ENCODE measurements at places on chromosomes 11 and 22.

GRCh38 chr11:19905280-19905853 is 192.7 kb downstream of the NAV2 start:
- DNase-seq: no peak

- DNase-seq: no peak
Observed at GRCh38 chr11:74770456-74770855, 21.8 kb downstream of the RNF169 start.

DNA sequence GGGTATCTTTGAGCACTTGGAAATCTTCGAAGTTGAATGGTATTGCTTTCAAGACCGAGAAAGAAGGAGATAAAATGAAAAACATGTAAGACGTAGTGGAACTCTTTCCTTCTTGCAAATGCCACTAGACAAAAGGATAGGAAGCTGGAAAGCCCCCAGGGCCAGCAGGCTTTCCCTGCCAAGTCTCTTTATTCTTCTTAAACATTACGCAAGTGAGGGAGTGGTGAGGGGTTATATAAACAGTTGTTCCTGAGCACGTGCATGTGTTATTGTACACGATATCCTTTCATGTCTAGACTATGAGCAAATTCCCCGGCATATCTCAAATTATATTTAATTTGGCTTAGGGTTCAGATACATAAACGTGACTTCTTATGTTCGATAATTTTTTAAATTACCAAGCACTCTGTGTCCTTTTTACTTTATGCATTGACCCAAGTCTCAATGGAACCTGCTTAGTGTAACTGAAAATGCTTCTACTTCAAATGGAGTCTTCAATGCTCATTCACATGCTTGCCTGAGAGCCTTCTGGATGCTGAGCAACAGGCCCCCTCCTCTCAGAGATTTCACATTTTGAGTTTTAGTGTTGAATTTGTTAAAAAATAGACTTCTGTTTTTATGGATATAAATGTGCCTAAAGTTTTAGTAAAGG is 59.0 kb downstream of the PPP2R1B start:
- no peak for DNase-seq

- DNase-seq: no peak
Observed at GRCh38 chr22:30420347-30421125, 5.0 kb upstream of the MTFP1 start.

DNA sequence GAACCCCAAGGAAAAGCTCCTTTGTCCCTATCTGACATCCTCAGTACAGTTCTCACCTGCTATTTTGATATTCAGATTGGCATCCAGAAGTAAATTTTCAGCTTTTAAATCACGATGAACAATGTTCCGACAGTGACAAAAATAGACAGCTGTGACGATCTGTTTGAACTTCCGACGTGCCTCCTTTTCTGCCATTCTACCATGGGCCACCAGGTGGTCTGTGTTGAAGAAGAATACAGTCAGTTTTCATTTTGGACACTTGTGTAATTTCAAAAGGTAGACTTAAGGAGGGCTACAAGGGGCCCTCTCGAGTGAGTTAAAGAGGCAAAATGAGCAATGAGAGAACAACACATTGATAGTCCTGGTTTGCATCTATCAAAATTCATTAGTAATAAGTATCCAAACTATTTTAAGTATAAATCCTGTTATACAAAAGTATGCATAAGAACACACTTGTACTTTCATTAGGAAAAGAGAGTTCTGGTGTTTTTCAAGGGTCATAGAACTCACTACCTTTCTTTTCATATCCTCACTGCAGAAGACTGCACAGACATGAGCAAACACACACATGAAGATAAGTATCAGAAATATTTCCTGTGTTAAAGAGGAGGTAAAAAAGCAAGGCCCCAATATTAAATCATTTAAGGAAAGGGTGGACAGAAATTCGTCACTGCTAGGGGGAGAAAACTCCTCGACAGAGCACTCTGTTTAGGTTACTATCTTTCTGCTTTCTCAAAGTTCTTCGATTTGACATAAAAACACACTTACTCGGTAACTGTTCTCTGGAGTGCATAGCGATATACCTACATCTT is 89.9 kb upstream of the APOA1 start:
- no peak for DNase-seq

- DNase-seq: no peak
Observed at GRCh38 chr22:30947816-30948454, 20.6 kb downstream of the MORC2 start.

DNA sequence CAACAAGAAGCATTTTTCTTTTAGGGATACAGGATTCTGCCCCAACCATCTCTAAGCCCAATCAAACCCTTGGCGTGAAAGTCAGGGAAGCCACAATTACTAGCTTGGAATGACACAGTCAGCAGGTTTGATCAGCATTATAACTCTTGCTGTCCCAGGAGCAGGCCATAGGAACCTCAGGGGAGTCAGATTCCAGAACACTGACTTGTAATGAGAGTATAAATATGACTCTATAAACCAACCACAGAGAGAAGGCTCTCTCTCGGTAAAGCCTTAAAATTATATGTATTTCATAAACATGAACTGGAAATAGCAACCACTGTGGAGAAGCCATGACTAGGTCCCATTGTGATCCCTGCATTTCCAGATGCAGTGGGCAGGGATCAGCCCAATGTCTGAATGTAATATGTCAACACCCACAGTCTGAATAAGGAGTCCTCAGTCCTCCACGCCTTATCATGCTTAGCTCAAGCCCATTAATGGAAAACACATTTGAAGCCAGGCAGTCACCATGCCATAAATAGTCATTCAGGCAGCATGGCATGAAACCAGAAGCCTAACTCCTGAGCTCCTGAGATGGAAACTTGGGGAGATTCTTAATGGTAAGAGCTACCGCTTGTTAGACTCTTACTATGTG is 99.1 kb upstream of the MTNR1B start:
- no peak for DNase-seq

DNA sequence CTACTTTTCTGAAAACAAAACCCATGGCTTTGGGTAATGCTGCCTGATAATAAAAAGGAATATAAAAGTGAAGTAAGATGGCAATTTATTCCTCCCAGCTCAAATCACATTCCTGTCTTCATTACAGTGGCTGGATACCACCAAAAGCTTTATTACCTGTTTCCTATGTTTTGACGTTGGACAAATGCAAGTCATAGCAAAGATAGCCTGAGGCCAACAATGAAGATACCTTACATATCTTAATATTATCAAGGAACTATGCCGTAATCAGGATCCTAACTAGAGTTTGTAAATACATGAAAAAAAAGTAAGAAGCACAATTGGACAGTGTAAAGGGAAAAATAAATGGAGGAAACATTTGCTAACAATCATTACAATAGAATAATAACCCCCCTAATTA is 202.4 kb downstream of the SOX6 start:
- DNase-seq: no peak

- DNase-seq: peak; percentile 62
Observed at GRCh38 chr11:78961247-78961646, 386.6 kb upstream of the NARS2 start.

GRCh38 chr22:20064140-20064480 is 15.9 kb upstream of the DGCR8 start:
- no peak for DNase-seq

- peak; percentile 80 for DNase-seq
Observed at GRCh38 chr22:31857247-31857646, 87.1 kb upstream of the YWHAH start.

- DNase-seq: no peak
Observed at GRCh38 chr11:98027652-98028051, 993.1 kb upstream of the CNTN5 start.

DNA sequence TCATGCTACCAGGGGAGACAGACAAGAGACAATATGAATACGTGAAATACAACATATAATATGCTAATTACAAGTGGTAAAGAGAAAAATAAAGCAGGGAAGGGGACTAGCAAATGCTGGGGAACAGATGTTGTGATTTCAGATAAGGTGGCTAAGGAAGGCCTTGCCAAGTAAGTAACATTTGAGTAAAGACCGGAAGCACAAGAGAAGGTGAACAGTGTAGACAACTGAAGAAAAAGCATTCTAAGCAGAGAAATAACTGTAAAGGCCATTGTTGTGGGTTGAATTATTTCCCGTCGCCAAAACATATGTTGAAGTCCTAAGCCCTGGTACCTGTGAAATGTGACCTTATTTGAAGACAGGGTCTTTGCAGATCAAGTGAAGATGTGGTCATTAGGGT is 63.7 kb upstream of the EED start:
- DNase-seq: no peak

DNA sequence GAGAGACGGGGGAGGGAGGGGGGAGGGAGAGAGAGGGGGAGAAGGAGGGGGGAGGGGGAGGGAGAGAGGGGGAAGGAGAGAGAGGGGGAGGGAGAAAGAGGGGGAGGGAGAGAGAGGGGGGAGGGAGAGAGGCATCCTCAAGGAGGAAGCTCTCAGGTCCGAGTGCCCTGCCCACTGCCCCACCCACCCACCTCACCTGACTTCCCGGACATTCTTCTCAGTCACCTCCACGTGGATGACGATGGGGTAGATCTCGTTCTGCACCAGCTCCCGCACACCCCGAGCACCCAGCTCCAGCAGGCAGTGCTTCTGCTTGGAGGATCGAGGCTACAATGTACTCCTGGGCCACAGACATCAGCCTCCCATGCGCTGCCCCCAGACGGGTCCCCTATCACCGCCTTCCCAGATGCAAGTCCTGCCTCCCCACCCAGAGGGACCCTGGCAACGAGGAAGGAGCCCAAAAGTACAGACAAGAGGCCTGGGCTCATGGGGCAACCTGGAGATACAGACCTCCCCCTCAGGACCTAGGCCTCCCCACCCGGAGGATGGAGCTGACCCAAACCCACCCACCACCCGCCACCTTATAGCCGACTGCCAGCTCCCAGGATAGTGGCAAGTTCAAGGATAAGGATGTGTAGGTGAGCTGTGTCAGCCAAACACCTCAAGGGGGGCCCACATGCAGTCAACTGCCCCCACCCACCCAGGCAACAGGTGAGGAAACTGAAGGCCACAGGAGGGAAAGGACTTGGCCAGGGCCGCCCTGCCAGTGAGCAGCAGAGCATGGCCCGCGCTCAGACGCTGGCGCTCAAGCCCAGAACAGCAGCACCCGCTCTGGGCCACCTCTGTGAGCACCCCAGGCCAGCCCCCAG is 5.6 kb upstream of the MFNG start:
- DNase-seq: no peak

GRCh38 chr11:106644824-106645223 is 373.5 kb downstream of the GUCY1A2 start:
- DNase-seq: no peak

GRCh38 chr11:64251016-64251752 is at the start of gene PLCB3:
TSS of gene PLCB3 (plus strand) at chr11:64251530. CDS start at chr11:64251650, 120 bp downstream.
- peak; percentile 88 for DNase-seq

DNA sequence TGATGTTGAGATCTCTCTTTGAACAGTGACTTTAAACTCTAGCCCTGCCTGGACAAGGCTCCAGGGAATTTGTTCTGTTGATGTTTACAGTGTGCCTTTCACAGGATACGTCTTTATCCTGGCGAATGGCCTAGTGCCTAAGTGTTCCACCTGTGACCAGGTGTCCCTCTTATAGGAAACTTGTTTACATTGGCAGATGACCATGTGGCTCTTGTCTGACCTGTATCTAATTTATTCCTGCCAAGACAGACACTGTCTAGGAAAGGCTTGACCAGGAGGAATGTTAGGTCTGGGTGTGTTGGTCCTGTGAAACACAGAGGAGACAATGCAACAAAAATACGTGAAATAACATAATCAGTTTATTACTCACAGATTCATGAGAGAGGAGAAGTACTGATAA is 875.6 kb downstream of the METTL15 start:
- no peak for DNase-seq

DNA sequence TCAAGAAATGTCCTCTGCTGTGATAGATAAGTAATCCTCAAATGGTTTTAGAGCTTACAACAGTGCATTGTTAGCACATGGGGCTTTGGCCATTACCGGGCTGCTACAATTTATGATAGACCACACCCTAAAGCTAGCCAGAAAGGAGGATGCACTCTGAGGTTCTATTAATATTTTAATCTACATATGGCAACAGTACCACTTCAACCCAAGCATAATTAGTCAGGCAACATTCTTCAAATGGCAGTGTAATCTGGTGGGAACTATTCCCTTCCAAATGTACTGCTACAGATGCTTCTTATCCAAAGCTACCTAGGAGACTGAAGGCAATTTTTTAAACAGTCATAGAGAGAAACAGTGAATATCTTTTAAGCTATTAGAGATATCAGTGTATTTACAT is 697.6 kb downstream of the KCNA4 start:
- no peak for DNase-seq

- no peak for DNase-seq
Observed at GRCh38 chr11:130203766-130204702, 44.5 kb downstream of the ST14 start.

DNA sequence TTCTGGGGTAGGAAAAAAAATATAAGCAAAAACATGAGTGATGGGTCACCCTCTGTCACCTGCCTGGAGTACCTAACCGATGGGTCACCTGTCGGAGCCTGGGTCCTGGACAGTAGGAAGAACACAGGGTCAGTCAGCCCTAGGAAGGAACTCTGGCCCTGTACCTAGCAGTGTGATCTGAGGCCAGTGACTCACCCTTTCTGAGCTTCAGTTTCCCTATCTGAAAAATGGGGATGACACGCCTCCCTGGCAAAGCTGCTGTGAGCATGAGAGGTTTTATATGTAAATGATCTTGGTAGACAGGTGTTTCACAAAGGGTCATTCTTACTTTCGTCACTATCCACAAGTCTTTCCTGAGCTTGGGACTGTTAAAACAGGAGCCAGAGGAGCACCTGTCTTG is 182.0 kb downstream of the ST3GAL4 start:
- no peak for DNase-seq
